ENCODE measurements at places on chromosomes 5 and 9.

DNA sequence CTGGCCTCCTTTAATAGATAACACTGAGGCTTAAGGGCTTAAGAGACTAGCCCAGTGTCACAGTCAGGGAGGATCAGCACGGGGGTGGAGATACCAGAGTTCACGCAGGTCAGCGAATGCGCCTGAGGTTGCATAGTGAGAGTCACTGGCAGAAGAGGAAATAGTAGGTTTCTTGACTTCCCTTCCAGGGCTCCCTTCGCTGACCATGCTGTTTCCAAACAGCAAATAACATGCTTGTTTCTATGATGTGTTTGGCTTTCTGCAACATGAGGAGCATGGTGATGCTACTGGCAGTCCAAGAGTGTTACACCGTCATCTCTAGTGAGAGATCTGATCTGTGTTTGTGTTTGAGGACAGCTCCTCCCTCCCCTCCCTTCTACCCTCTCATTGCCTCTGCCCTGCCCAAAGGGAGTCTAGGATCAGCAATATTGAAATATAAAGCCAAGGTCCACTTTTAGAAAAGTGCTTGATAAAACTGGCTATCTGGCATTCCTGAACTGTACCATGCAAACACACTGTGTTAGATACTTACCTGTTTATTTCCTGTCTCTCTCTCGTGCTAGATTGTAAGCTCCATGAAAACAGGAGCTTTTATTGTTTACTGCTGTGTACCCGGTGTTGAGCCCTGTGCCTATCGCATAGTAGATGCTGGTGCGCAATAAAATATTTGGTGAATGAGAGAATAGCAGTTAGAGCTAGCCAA is 12.3 kb downstream of the TLE4 start:
- DNase-seq: no peak

DNA sequence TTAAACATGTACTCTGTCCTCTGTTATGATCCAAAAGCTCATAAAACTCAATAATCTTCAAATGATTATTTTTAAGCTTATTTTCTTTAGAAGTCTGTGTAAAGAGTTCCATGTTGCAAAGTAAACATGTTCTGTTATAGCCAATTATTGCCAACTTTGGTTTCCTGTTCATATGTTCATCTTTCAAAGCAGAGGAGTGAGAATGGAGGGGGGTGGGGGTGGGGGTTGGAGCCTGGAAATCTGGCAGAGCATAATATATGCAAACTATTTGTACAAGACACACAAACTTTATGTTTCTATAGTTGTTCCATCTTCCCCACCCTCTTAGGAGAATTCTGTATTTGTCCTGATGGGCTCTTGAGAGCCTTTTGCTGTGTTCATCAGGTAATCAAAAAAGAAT is 135.0 kb downstream of the STARD4 start:
- no peak for DNase-seq

GRCh38 chr9:90455316-90455715 is 187.3 kb downstream of the DIRAS2 start:
- DNase-seq: no peak

- DNase-seq: no peak
Observed at GRCh38 chr5:149323621-149324205, 21.6 kb upstream of the GRPEL2 start.

- DNase-seq: no peak
Observed at GRCh38 chr5:7686794-7687193, 164.1 kb downstream of the CFAP90 start.

GRCh38 chr5:71681296-71681695 is 37.8 kb upstream of the CARTPT start:
- DNase-seq: no peak

DNA sequence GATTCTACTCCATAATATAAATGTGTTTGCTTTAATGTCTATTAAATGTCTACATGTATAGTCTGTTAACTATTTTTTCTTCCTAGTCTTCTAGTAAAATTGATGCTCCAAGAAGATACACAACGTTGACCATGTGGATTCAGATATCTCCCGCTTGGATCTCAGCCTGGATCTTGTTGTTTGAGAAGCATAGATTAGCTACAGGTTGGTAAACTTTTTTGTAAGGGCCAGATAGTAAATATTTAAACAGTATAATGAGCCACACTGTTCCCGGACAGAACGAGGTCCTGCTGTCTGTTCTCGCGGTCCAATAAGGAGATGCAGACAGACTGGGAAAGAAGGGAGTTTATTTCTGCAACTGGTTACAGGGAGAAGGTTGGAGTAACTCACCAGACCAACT is 86.2 kb upstream of the IL12B start:
- DNase-seq: no peak

GRCh38 chr5:135864503-135865435 is 30.3 kb downstream of the SLC25A48 start:
- no peak for DNase-seq

DNA sequence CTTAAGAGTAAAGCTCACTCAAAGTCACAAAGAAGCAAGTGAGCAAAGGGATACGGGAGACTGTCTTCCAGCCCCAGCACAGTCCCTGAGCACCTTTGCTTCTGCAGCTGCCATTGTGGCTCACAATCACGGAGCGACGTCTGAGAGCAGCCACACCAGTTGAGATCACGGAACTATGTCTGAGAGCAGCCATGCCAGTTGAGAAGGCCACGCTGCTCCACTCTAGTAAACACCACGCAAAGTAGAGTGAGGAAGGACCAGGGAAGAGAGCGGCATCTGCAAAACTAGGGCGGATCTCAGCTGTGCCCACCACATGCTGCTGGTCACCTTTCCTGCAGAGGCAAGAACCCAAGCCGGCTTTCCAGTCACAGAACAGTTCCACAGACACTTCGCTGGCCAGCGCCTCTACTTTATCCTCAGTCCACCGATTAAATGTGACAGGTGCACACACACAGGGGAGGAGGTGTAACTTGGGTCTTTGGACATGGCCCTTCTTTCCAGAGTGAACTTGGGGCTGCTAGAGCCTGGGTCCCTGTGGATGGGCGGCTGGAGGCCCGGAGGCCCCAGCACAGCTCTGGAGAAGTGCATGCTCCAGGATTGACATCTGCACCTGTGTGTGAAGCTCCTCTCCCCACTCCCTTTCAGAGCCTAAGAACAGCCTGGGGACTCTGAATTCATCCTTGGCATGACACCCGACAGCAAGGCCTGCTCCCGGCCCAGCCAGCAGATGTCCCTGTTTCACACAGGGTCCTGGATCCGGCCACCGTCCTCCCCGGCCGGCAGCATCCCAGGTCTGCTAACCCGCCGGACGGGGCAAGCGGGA is 324.9 kb upstream of the IRX4 start:
- no peak for DNase-seq

DNA sequence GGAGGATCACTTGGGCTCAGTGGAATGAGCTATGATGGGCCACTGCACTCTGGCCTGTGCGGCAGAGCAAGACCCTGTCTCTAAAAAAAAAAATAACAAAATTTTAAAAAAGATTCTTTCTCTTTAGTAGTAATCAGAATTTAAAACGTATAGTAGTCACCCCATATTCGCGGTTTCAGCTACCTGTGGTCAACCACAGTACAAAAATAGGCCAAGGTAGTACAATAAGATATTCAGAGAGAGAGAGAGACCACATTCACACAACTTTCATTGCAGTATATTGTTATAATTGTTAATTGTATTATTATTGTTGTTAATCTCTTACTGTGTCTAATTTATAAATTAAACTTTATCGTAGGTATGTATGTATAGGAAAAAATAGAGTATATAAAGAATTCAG is 18.7 kb downstream of the INIP start:
- no peak for DNase-seq

GRCh38 chr5:126508251-126508961 is 85.2 kb downstream of the GRAMD2B start:
- no peak for DNase-seq

DNA sequence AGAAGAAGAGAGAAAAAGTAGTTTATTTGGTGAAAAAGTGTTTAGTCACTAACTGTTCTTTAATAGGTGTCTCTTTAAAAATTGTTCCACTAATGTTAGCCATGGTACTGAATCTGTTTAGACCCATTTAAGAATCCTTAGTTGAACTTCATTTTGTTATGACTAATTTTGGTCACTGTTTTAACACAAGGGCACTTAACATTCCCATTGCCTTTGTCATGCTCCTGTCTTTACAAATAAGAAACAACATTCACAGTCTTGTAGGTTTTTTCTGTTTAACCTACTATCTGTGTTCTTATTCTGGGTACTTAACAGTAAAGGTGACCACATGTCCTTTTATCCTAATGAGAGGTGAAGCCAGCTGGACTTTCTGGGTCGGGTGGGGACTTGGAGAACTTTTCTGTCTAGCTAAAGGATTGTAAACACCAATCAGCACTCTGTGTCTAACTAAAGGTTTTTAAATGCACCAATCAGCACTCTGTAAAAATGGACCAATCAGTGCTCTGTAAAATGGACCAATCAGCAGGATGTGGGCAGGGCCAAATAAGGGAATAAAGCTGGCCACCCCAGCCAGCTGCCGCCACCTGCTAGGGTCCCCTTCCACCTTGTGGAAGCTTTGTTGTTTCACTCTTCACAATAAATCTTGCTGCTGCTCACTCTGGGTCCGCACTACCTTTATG is 116.7 kb downstream of the WDR70 start:
- no peak for DNase-seq

DNA sequence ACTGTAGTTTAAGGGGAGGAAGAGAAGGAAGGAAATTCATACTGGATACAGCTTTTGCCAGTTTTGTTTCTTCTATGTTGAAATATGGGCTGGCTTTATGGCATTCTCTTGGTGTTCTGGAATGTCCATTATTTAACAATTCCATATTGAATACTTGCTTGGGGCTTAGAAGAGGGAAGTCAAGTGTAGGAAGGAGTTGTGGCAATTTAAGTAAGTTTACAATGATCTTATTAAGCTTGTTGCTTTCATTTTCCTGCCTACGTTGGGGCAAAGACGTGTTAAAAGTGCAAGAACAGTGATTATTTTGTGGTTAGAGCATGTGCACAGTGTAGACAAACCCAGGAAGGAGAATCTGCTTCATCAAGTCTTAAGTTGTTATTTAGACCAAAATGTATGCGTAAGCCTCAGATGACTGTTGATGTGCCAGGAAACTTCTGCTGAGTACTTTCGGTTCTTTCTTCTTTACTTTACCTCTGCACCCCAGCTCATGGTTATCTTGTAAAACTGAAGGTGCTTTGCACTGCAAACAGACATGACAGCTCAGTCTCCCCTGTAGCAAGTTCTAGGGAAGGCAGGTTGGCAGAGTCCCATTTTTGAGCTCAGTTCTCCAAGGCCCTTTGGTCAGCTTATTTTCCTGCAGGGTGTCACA is 75.8 kb downstream of the F2RL2 start:
- DNase-seq: peak; percentile 46

- DNase-seq: no peak
Observed at GRCh38 chr5:106525438-106525837, 1145.3 kb downstream of the EFNA5 start.

DNA sequence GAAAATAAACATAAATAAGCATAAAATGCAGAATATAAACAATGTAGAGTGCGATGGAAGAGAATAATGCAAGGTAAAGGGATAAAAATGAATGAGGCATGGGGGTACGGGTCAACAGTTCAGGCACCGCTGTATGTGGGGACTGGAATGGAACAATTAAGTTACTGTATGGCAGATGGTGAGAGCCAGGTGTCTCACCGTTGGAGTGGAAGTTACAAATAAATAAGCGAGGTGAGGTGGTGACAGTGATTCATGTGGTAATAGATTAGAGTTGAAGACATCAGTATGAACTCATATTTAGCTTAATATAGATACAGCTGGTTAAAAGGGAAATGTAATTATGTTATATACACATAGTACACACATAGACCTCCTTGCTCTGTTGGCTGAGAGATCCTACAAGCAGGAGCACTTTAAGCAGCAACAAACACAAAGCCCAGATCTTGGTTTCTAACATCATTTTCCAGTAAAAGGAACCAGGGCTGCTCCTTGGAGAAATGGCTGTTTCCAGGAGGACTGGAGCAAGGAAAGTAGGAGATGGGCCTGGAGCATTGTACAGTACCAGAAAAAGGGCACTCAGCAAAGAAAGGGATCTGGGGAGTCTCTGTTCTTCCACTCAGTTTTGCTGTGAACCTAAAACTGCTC is 2.4 kb upstream of the OMD start:
- no peak for DNase-seq

DNA sequence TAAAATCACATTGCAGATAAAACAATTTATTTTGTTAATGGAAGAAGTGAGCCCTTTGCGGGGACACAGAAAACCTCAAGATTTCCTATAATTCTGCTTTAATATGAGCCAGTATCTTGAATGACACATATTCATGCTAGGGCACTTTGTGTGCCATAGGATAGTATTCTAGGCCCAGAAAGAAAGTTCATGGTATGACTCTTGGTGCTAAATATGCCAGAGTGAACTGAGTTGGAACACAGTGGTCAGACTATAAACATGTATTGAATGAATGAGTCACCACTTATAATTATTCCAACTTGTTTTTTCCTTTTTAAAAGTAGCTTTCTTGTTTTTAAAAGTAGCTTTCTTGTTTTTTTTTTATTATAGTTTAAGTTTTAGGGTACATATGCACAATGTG is 46.0 kb downstream of the ADAMTS19 start:
- DNase-seq: no peak

DNA sequence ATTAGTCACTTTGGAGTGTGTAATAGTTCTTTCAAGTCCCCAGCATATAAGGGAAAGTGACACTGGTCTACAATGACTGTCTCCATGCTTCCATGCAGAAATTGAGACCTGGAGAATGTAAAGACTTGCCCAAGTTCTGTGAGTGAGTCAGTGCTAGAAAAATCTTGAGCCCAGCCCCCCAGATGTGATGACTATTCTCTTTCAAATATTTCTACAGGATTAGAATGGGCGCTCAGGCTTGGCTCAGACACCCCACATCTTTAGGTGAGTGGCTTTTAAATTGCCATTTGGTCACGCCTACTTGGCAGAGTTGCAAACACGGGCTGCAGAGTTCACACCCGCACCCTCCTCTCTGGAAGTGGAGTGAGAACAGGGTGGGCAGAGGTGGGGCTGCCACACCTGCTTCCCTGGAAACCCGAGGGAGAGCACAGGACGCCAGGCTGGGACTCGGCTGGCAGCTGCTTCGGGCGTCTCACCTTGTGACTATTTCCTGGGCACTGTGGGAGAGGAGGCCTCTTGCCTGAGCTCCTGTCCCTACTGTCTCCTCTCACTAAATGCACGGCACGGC is 37.6 kb downstream of the ROPN1L start:
- no peak for DNase-seq

GRCh38 chr5:14269395-14269794 is 126.3 kb downstream of the TRIO start:
- DNase-seq: no peak

GRCh38 chr5:149367972-149368645 is 10.3 kb downstream of the PCYOX1L start:
- no peak for DNase-seq

- no peak for DNase-seq
Observed at GRCh38 chr9:219670-220365, 5.2 kb downstream of the DOCK8 start.

DNA sequence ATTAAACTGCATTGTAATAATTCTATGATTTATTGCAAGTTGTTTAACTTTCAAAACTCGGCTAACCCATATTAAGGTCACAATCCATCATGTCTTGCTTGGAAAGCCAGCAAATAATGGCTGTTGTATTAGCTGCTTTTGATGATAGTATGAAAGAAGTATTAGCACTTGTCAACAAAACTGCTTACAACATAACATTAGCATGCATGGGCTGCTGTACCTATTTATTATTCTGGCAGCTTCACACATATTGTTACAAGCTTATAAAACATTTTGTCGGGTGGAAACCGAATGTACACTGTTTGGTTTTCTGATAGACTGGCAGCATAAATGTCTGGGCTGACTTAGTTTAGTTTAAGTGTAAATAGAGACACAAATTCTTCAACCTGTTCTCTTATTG is 378.3 kb downstream of the KIAA0825 start:
- DNase-seq: no peak
